ENCODE measurements at places on chromosomes 6 and 20. TPM values are rescaled to one million over a fixed set of nuclear protein-coding genes. Genes with fewer than 3 reads are reported as not detected.

Gene MTFR2
- total RNA-seq, result 0.57 TPM

Gene WFDC8
- total RNA-seq, result not detected

Gene FOXQ1
- 11.0 TPM for total RNA-seq

Gene CYP21A2
- 0.28 TPM for total RNA-seq

Gene ROMO1
- 58.1 TPM for total RNA-seq

Gene MAVS
- total RNA-seq, result 34.2 TPM

Gene IRF4
- total RNA-seq, result under 0.01 TPM

Measured in nasal cavity respiratory epithelium epithelial cell of viscerocranial mucosa (primary cell).